Transverse colon (tissue), 4 donors: ENCODE measurements at places on chromosomes 11 and 22. TPM values are rescaled to one million over a fixed set of nuclear protein-coding genes. Genes with fewer than 3 reads are reported as not detected.
A peak's percentile ranks its signal among the peaks of the same experiment; 100 is the strongest.

Gene MYOD1
- total RNA-seq, result not detected

Gene MPZL3
- total RNA-seq, result 2.4 TPM

Gene TMEM191C
- total RNA-seq, result 6.0 TPM

Gene RAG1
- total RNA-seq, result 0.60 TPM

Gene SPDYC
- not detected for total RNA-seq

Gene STIP1
- total RNA-seq, result 45.3 TPM

DNA sequence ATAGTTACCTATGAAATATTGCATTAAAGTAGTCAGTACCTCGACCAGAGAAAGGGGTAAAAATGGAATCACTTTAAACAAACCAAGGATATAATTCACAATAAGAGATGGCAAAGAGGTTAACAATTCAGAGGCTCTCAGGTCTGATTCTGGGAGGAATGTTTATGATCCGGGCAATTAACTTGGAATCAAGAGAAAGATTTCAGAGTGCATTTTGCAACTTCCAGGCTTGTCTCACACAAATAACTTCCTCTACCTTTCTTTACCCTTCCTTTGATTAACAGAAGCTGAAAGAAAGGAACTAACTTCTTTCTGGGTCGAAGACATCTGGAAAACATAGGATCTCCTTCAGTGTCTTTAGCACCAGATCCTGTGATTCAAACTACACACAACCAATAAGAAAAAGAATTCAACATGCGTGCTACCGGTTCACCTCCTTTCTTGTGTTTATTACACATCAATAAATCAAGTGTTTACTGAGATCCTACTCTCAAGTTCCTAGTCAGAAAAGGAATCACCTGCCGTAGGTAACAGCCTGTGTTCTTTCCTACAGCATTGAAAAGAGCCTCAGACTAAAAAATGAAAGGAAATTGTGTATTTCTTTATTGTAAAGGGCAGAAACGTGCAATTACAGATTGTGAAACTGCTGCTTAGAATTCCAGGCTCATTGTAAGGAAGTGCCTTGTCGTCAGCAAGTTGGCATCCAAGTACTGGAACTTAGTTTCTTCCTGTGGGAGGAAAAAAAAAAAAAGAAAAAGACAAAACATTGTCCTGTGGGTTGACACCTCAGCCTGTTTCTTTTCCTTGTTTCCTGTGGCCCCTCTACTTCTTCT is 29.5 kb downstream of the CARD18 start:
- peaks cover 4% of the 10 kb centered on the region for H3K4me1 ChIP-seq
- DNase-seq, result peak; percentile 12
- no peaks in the 10 kb centered on the region for H3K36me3 ChIP-seq

DNA sequence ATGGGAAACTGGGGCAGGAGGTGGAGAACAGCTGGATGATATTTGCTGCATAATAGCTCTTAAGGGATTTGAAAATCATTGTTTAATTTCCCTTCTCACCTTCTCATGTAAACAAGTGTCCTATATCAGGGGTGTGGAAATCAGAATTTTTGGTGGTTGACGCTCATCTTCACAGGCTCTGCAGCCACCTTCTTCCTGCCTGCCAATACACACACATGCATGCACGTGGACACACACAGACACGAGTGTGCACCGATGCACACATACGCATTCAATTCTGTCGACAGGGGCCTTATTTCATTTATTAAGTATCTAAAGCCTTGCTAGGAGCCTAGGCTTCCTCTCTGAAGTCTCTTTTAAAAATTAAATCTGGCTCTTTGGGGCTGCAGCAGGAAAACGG is 349.4 kb upstream of the NCAM1 start:
- H3K36me3 ChIP-seq, result no peaks in the 10 kb centered on the region
- H3K27ac ChIP-seq, result no peak overlapping the region
- no peak overlapping the region for H3K4me3 ChIP-seq
- DNase-seq, result no peak
- H3K4me1 ChIP-seq, result peaks cover 14% of the 10 kb centered on the region

GRCh38 chr11:30586251-30587144 is at the start of gene MPPED2:
MPPED2 (minus strand) TSS chr11:30586353; CDS start chr11:30580373, 5,980 bp downstream.
- peak within 1 kb of the TSS; percentile 48 for H3K4me3 ChIP-seq
- no peaks in the 10 kb centered on the region for H3K36me3 ChIP-seq
- H3K27ac ChIP-seq, result peak within 1 kb of the TSS; percentile 76
- H3K4me1 ChIP-seq, result peaks cover 16% of the 10 kb centered on the region
- peak; percentile 25 for DNase-seq

- no peaks in the 10 kb centered on the region for H3K36me3 ChIP-seq
- peak; percentile 57 for DNase-seq
- peaks cover 10% of the 10 kb centered on the region for H3K4me1 ChIP-seq
- no peak within 1 kb of the TSS for H3K4me3 ChIP-seq
Observed at GRCh38 chr11:2301631-2302305, at the start of the genes C11orf21 and TSPAN32. C11orf21 (minus strand) TSS chr11:2301918; CDS start chr11:2301808, 110 bp downstream. TSPAN32 (plus strand) TSS chr11:2302013; CDS start chr11:2302150, 137 bp downstream.

GRCh38 chr11:118914178-118914918 is 11.4 kb downstream of the BCL9L start:
- no peak overlapping the region for H3K4me3 ChIP-seq
- peak; percentile 65 for DNase-seq

DNA sequence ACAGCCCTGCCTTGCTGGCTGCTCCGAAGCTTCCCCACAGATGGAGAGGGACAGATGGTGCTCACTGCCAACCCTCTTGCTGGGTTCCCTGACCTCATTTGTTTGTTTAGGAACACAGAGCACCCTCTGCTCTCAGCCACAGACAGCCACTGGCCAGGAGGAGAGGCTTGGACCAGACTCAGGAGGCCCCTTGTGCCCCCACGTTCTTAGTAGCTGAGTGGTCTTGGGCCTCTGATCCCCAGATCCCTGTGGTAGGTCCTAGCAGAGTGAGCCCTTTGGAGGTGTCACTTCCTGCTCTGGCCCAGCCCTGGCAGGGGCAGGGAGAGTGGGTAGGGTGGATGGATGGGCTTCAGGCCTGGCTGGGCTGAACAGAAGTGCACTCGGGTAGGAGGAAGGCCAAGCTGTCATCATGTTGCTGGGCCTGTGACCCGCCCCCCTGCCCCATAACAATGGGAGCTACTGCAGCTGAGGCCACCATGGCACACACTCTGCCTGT is 84.0 kb downstream of the DHCR7 start:
- H3K4me3 ChIP-seq, result no peak overlapping the region
- no peak overlapping the region for H3K27ac ChIP-seq
- no peaks in the 10 kb centered on the region for H3K27me3 ChIP-seq

GRCh38 chr11:86610559-86611341 is 61.7 kb downstream of the ME3 start:
- H3K27ac ChIP-seq, result no peak overlapping the region
- H3K4me1 ChIP-seq, result peaks cover 20% of the 10 kb centered on the region
- no peak overlapping the region for H3K4me3 ChIP-seq
- H3K27me3 ChIP-seq, result no peaks in the 10 kb centered on the region

DNA sequence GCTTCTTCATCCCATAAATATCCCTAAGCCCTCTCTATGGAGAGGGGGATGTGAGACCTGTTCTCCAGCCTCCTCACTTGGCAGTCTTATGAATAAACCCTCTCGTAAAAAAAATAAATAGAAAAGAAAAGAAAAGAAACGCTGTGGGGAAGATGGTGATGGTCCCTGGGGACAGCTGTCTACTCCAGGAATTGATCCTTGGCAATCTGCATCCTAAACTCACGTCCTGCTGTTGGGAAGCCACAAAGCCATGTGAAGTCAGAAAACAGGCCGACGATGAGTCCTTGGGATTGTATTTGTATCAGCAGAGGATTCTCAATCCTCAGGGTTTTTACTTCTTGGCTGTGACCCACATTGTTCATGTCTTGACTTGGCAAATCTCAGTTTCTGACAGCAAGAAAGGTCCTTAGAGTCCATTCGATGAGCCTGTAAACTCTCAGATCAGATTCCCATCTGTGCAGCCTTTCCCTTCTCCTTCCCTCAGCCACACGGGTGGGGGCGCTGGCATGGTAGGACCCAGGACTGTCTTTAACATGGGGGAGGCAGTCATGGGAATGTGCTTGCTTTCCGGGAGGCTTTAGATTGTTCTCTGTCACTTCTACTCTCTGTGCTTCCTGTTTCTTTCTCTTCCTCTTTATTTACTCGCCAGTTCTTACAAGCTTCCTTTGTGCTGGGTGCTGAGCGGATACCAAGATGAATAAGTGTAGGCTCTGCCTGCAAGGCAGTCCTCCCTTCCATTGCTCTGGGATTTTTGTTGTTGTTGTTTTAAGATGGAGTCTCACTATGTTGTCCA is 24.9 kb downstream of the TCP11L1 start:
- H3K27ac ChIP-seq, result peak overlapping the region; percentile 84
- no peak for DNase-seq
- peaks cover 27% of the 10 kb centered on the region for H3K36me3 ChIP-seq
- no peak overlapping the region for H3K4me3 ChIP-seq
- peaks cover 54% of the 10 kb centered on the region for H3K4me1 ChIP-seq

- DNase-seq, result no peak
- H3K27me3 ChIP-seq, result no peaks in the 10 kb centered on the region
- H3K36me3 ChIP-seq, result no peaks in the 10 kb centered on the region
Observed at GRCh38 chr11:65090628-65091027, 5.4 kb upstream of the VPS51 start.

DNA sequence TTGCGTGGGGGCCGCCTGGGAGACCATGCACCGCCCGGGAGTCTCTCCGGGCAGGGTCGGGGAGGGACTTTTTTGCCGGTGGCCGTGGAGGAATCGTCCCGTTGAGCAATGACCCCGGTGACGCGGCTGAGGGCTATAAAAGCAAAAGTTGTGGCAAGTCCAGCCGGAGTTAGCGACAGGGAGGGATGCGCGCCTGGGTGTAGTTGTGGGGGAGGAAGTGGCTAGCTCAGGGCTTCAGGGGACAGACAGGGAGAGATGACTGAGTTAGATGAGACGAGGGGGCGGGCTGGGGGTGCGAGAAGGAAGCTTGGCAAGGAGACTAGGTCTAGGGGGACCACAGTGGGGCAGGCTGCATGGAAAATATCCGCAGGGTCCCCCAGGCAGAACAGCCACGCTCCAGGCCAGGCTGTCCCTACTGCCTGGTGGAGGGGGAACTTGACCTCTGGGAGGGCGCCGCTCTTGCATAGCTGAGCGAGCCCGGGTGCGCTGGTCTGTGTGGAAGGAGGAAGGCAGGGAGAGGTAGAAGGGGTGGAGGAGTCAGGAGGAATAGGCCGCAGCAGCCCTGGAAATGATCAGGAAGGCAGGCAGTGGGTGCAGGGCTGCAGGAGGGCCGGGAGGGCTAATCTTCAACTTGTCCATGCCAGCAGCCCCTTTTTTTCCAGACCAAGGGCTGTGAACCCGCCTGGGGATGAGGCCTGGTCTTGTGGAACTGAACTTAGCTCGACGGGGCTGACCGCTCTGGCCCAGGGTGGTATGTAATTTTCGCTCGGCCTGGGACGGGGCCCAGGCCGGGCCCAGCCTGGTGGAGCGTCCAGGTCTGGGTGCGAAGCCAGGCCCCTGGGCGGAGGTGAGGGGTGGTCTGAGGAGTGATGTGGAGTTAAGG is at the start of gene NEAT1:
NEAT1 (plus strand) TSS at position 166 of the 883 bp plus-strand sequence.
- no peaks in the 10 kb centered on the region for H3K36me3 ChIP-seq
- peak within 1 kb of the TSS; percentile 100 for H3K27ac ChIP-seq
- H3K27me3 ChIP-seq, result no peaks in the 10 kb centered on the region
- peaks cover 56% of the 10 kb centered on the region for H3K4me1 ChIP-seq
- peak within 1 kb of the TSS; percentile 74 for H3K4me3 ChIP-seq

DNA sequence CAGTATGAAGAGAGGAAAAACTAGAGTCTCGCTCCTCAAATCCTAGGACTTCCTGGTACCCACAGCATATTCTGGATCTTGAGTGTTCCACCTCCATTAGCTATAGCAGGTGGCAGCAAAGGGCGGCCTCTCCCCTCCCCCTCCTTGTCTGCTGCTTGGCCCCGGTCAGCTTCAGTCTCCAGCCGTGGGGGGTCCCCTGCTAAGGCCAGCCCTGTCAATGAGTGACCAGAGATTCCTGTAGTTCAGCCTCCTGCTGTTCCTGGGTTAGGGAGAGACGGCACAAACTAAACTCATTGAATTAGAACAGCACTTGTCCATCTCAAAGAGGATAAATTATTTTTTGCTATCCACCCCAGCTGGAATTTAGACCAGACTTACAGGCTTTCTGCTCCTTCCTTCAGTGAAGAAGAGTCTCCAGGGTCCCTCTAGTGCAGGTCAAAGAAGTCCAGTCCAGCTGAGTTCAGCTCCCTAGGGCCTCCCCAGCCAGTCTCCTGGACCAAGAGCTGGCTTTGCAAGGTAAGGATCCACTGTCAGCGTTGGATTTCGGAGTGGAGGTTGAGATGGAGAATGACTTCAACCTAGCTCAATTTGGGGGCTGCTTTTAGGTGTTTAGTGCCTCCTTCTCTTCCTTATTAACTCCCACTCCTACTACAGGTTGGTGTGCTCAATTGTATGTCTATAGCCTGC is 1.1 kb upstream of the PHLDB1 start:
- H3K4me3 ChIP-seq, result no peak overlapping the region
- no peaks in the 10 kb centered on the region for H3K36me3 ChIP-seq
- H3K27ac ChIP-seq, result peak overlapping the region; percentile 95
- no peak for DNase-seq

DNA sequence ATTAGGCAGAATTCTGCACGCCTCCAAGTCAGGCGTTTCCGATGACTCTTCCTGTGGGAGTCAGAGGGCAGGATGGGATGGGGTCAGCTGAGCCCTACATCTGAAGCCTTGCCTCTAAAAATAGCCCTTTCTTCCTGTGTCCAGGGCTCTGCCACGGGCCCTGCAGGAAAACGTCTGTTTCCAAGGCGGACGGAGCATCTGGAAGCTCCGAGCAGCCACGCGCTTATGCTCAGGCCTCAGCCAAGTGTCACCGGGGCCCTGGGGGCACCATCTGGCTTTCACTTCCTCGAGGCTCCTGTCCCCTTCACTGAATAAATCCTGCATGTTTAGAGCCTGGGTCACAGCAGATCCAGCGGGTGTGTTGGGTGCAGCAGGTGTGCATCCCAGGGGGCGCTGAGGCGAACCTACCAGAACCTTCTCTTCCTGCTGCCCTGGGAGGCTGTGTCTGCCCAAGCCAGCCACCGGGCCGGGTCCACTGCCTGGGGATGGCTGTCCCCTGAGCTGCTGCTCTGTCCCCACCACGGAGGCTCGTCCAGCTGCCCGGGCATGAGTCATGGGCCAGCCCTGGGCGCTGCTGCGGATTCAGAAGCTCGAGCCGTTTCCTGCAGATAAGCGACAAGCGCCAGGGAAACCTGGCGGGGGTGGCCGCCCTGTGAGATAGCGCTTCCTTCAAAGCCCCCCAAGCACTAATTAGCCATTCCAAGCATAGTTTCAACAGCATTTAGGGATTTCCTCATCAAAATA is 32.0 kb upstream of the LINC01488 start:
- H3K4me3 ChIP-seq, result no peak overlapping the region
- H3K4me1 ChIP-seq, result peaks cover 6% of the 10 kb centered on the region
- no peak for DNase-seq
- no peaks in the 10 kb centered on the region for H3K27me3 ChIP-seq
- H3K36me3 ChIP-seq, result no peaks in the 10 kb centered on the region

GRCh38 chr22:22025320-22026156 is 43.0 kb upstream of the TOP3B start:
- no peak overlapping the region for H3K27ac ChIP-seq
- DNase-seq, result no peak
- H3K27me3 ChIP-seq, result no peaks in the 10 kb centered on the region

DNA sequence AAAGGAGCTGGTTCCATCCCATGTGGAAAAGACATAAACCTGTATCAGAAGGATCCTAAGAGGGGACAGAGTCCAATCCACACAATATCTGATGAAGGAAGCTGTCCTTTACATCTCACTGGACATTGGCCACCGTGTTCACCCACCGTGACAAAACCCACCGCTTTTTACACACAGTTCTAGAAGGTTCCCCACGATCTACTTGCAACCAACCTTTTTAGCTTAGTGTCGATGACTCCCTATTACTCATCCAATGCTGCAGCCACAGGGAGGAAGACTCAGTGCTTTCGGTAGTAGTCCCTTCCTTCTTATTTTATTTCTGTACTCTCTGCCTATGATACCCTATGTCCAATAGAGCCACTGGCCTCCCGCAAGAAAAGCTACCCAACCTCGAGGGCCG is 65.4 kb downstream of the MAPK1 start:
- H3K27ac ChIP-seq, result no peak overlapping the region
- H3K4me1 ChIP-seq, result no peaks in the 10 kb centered on the region
- H3K36me3 ChIP-seq, result no peaks in the 10 kb centered on the region
- no peak overlapping the region for H3K4me3 ChIP-seq
